Activated CD4-positive, alpha-beta T cell treated with anti-CD3 and anti-CD28 coated beads for 4 hours (primary cell): ENCODE measurements at places on chromosomes 1 and 21.

DNA sequence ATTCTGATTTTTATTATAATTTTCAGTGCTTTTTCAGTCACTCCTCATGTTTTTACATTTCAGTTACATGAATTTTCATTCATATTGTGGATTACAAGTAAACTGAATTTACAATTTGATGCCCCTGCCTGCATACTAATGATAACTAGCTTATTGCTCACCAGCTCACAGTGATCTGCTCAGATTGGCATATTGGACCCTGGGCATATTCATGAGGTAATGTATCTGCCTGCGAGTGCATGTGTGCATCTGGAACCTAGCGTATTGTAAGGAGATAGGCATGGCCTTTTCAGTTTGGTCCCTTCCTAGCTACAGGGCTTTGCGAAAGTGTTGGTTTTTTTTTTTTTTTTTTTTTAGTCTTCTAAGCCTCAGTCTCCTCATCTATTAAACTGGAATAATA lies 213.7 kb downstream of the SDCCAG8 start:
- DNase-seq, result no peak

DNA sequence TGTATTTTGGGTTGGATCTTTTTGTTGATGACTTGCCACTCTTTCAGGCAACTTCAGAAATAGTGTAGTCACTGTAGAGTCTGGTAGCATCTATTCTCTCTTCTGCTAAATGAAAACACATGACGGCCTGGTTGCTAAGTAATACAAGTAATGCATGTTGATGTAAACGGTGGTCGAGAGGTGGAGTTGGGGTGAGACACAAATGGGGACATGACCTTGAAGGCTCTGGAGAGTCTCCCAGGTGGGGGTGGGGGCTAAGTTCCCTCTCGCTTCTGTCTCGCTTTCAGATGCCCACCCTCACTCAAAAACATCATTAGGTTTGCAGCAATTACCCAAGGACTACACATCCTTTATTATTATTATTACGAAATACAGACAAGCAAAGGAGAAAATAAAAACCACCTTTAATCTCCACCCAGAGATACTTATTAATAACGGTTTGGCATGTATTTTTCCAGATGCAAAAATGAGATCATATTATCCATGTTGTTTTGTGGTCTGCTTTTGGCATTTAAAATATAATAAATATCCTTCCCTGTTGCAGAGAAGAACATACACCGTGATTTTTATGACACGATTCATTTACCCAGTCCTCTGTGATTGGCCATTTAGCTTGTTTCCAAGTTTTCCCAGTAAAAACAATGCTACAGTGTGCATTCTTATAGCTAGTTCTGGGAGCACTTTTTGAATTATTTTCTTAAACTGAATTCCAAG lies 138.1 kb downstream of the MIS18A start:
- no peak for DNase-seq

DNA sequence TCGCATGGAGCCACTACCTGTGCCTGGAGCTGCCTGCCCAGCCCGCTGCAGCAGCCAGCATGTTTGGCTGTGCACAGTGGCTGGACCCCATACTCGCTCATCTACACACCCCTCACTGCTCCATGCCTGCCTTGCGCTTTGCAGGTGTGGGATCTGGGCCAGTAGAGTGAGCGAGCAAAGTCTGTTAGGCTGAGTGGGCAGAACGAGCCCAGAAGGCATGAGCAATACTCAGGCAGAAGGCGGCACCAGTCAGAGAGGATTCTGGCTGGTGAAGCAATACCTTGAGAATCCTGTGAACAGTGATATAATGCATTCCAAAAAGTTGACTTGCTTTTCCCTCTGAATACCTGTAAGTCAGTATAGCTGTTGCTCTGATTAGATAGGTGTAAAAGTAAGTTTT lies 816.4 kb downstream of the KCNT2 start:
- DNase-seq, result no peak

DNA sequence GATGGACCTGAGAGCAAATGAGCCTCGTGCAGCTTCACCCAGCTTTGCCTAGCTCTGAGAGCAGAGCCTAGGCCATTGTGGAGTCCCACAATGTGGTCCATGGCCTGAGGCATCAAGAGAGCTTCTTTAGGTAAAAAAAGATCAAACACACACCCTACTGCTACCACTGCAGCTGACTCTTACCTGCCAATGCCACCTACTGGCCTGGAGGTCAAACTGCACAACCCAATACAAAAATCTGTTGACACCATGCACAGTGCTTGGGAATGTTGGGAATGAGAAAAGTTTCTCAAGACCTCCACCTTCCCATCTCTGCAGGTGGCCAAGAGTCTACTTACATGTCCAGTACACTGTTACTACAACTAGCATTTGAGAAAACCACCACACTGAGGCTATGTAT lies 60.6 kb downstream of the UCHL5 start:
- no peak for DNase-seq
